ENCODE measurements at places on chromosomes 12 and 14. TPM values are rescaled to one million over a fixed set of nuclear protein-coding genes. Genes with fewer than 3 reads are reported as not detected.

INSM2 gene
- total RNA-seq = not detected

EML1 gene
- 40.1 TPM for total RNA-seq

PTPN6 gene
- 6.2 TPM for total RNA-seq

FAM222A gene
- 15.4 TPM for total RNA-seq

CD63 gene
- 763 TPM for total RNA-seq

BTBD6 gene
- 31.0 TPM for total RNA-seq

RPGRIP1 gene
- 0.34 TPM for total RNA-seq

SMCO2 gene
- total RNA-seq = not detected

RNASE9 gene
- total RNA-seq = not detected

A2ML1 gene
- total RNA-seq = not detected

GPR84 gene
- not detected for total RNA-seq
